Renal cortex interstitium (tissue), 15 donors: ENCODE measurements at places on chromosomes 6 and 20. TPM values are rescaled to one million over a fixed set of nuclear protein-coding genes. Genes with fewer than 3 reads are reported as not detected.

DNA sequence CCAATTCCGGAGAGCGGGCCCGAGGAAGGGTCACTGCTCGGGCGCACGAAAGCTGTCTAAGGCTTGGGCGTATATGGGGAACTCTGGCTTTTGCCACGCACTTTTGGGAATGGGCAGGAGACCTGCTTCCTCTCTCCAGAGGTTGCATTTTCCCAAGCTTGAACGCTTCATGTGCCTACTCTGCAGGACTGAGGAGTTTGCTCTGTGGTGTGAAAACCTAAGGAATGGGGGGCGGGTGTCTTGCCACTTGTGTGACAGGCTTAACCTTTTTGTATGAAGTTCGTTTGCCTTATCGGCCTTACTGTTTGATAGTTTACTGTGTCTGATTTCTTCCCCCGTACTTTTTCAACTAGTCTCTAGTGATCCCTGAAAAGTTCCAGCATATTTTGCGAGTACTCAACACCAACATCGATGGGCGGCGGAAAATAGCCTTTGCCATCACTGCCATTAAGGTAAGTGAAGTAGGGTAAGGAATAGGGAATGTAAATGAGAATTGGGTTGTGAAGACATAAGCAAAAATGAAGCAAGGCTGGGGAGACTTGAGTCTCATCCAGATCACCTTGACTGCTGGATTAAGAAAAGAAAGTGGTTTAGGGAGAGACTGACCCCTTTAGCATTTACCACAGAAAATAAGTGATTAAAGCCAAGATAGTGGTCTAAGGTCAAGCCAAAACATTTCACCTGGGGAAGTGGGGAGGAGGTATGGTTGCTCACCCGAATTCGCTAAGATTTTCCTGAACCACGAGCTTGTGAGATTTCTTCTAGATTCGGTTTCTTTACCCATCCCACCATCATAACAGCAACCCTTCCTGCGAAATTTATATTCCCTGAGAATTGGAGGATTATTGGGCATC lies 627 bp downstream of the RPS18 start:
- DNase-seq: no peak

DNA sequence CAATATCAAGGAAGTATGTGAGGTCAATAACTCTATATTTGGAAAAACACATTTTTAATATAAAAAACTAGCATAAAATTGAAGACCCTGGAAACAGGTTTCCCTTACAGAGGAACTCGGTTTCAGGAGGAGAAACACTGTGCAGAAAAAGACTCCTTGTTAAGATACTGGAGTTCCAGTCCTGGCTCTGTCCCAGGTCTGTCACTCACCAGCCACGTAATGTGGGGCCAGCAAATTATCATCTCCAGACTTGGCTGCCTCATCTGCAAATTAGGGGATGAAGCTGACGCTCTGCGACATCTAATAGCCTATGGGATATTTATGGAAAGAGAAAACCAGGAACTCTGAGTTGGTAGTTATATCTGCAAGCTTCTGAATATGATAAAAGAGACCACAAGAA lies 702.7 kb downstream of the EPHA7 start:
- DNase-seq: no peak

- no peak for DNase-seq
Observed at GRCh38 chr20:13396022-13396421, 174.9 kb downstream of the ISM1 start.

DNA sequence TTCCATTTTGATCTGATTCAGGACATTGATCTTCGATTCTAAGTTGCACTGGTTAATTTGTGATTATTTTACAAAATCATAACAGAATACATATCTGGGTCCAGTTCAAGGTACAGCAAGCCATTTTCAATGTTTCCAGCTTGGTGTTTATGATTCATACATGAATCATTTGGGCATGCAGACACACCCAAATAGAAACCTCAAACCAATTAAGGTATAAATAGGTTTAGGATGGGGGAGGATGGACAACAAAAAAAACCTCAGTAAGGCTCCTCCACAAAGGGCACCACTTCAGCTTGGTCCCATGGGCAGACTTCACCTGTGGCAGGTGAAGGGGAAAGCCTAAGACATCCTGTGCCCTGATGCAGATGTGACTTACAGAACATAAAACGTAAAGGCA lies 192.7 kb downstream of the KHDC1L start:
- DNase-seq: no peak

DNA sequence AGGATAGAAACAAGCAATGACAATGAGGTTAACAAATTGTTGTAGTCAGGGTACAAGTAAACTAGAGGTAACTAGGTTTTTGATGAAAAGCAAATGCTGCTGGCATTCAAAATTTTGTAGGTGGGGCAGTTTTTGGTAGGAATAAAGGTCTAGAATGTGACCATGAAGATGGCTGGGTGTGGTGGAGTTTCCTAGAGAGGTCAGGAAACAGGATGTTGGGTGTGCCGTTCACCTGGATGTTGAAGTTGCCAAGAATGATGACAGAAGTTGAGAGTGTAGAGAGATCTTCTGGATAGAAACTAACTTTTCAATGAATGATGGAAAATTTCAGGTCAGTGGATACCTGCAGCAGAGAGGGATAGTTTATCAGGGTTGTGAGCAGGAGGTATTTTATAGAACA lies 22.7 kb downstream of the MAPK14 start:
- no peak for DNase-seq

Gene AHI1
- polyA plus RNA-seq: 49.4 TPM
